ENCODE measurements at places on chromosomes 2 and 18.

- no peak for DNase-seq
These were observed 103.4 kb upstream of the RNU4ATAC start for GRCh38 chr2:121427187-121427689.

GRCh38 chr2:1641523-1641922, 102.8 kb downstream of the PXDN start:
- DNase-seq: no peak

DNA sequence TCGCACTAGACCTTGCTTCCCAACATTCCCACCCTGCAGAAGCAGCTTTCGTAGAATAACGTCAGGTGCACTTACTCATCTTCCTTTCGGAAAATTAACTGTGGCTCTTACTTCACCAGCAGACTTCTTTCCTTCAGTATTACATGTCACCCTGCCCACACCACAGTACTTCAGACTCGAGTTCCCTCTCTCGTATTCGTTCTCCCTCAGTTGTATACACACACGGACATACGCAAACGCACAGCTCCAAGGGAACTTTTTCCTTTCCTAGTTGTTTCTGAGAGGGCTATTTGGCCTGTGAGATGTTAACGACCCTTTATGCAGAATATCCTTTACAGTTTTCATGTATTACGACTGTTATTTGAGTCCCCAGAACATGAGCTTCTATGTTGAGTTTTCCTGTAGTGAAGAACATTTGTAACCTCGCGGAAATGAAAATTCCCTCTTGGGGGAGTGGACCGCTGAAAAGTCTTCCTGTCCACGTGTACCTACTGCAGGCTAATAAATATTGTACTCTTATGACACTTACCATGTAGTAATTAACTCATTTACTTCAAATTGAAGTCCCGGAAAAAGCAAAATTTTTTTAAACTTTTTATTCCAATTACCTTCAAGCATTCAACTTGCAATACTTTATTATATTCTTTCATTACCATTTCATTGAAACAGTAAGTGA, 908 bp downstream of the ERLEC1 start:
- DNase-seq: no peak

DNA sequence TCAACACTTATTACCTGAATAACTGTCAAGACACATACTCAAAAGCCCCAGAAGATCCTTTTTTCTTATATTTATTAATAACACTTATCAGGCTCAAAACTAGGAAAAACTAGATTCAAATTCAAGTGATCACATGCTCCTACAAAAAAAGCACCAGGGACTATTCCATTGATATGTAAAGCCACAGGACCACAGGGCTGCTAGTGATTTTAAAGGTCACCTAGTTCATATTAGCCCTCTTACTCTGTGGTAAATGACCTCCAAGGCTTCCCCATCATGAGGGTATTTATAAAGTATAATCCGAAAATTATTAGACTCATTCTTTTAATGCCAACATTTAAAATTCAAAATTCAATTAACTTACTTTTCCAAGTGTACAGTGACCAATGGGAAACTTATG, 52.5 kb downstream of the LRPPRC start:
- no peak for DNase-seq

GRCh38 chr2:29923110-29923721, 1.8 kb upstream of the ALK start:
- no peak for DNase-seq

DNA sequence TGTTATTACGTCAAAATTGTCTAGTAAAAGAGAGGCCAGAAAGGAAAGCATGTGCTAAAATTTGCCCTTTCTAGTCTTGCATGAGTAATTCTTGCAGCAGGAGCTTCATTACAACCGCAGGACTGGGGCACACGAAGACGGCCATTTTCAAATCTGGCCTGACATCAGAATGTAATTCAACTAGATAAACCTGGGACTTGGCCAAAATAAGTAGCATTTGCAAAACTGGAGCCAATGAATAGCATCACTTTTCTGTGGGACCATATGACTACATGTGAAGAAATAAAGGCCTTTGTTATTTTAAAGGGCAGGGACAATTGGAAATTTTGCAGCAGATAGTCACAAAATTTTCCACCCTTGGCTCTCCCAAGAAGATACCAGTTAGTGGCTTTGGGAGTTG, 3.0 kb upstream of the FZD7 start:
- DNase-seq: no peak

DNA sequence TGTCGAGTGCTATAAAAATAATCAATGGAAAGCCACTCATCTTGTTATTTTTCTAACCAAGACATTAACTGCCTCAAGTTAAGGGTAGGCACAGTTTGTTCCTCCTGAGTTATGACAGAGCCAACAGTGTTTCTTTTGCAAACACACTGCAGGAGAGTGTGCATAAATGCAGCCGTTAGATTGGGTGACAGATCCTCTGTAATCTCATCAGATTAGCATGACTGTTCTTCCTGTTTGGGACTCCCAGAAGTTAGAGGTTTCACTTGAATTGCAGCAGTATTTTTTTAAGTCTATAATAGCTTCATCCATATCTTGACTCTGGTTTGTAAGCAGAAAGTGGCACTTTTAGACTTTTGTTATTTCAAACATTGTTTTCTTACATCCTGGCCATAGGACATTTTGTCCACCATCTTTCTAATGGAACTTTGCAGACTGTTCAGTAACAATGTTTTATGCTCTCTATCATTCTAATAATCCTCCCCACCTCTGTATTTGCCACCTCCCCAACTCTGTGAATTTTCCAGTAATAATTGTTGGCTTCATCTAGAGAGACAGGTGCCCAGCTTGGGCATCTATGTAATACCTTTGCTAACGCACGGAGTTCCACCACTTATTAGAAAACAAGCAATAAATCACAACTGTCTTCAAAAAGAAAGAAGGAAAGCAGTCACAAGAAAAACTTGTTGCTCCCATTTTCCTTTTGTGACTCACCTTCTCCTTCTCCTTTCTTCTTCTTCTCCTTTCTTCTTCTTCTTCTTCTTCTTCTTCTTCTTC, 560.0 kb downstream of the ADCYAP1 start:
- no peak for DNase-seq

GRCh38 chr2:124180635-124181034, 155.5 kb downstream of the CNTNAP5 start:
- DNase-seq: no peak

DNA sequence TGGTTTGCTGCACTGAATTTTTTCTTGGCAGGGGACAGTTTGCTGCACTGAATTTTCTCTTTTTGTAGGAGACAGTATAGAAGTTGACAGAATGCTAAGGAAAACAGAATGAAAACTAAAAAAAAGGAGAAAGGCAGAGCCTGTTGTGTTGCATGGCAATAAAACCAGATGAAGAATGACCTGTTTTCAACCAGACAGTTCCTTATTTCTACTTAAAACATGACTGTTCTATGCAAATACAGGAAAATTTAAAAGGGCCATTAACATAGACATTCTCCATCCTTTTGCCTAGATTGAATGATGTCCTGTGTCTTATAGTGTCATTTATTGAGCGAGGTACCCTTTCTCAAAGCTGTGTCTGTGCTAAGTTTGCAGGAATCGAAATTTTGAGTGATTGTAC, 33.3 kb downstream of the ABI2 start:
- DNase-seq: no peak

GRCh38 chr2:21256006-21256405, 132.2 kb downstream of the TDRD15 start:
- peak; percentile 51 for DNase-seq

DNA sequence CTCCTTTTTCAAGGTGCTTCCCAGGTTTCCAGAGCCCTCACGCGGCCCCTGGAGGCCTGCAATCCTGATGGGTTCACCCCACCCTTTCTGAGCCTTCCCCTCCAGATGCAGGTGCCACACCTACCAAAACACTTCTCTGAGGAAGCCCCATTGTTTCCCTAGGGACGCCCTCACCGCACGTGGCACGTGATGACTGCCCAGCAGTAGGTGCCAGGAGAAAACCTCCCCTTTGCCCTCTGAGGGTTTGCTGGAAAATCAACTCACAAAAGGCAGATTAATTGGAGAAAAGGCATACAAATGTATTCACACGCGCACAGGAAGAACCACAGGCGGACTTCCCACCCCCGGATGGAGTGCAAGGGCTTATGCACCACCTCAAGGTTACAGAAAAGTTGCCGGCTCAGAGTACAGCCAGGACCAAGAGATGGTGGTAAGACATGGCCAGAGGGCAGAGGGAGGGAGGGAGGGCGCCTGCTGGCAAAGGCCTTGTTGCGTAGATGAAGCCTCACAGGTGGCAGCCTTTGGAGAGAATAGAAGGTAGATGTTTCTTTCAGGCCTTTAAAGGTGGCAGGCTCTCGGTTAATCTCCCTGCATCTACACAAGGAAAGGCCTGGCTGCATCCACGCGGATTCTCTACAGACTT, 269.4 kb upstream of the RAB6C start:
- no peak for DNase-seq

DNA sequence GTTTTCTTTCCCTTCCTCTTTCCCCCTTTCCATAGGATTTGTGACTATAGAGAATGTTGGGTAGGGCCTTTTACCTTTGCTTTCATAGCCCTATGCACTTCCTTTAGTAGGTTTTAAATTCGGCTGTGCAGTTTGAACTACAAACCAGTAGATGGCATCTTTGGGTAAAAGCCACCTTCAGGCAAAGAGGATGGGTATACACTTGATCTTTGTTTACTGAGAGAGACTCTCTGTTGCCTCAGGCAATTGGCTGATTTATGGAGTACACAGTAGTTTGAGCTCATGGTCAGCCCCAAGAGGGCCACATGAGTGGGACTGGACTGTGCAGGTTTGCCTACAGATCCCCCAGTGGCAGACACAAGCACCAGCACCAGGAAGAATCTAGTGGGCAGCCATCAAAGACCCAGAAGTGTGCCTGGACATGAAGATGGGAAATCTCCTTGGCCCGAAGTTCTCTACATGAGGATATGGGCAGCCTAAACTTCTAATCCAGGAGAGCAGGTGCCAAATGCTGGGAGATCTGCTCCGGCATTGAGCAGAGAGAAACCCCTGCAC, 1304.3 kb upstream of the DDX18 start:
- DNase-seq: no peak

- no peak for DNase-seq
These were observed 680.3 kb upstream of the ACVR2A start for GRCh38 chr2:147164563-147164962.

GRCh38 chr18:26745288-26746181, 120.0 kb downstream of the AQP4 start:
- no peak for DNase-seq

- no peak for DNase-seq
These were observed 50.1 kb downstream of the PPM1B start for GRCh38 chr2:44218771-44219170.

GRCh38 chr2:238489431-238489830, 62.7 kb downstream of the ASB1 start:
- DNase-seq: no peak

GRCh38 chr18:66136039-66136438, 385.2 kb downstream of the CDH7 start:
- DNase-seq: no peak

GRCh38 chr2:161915121-161915520, 158.9 kb downstream of the DPP4 start:
- DNase-seq: no peak

DNA sequence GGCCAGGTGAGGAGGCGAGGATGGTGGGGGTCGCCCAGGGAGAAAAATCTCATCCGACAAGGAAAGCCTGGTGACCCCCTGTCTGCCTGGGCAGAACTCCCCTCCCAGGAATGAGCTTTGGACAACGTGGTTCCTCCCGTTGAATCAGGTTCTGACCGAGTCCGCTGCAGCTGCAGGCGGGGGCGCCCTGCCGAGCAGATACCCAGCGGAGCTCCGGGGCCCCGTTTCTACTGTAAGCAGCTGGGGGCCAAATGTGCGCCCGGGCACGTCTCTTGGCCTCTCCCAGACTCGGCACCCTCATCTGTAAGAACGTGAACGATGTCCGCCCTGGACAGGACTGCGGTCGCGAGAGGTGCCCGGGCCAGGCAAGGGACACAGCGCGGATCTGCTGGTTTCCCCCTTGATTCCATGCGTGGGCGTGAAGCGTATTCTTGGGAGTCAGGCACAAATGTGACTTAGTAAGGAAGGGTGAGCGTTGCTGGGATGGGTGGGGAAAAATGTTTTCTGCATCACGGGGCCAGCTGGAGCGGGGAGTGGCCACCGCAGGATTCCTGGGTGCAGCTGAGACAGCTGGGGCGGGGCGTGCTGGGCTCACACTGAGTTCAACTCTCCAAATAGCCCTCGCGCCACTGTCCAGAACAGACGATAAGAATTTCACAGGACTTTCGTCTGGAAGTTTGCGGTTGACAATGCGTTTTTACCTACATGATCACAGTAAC, 20.2 kb upstream of the TUBB6 start:
- DNase-seq: no peak

DNA sequence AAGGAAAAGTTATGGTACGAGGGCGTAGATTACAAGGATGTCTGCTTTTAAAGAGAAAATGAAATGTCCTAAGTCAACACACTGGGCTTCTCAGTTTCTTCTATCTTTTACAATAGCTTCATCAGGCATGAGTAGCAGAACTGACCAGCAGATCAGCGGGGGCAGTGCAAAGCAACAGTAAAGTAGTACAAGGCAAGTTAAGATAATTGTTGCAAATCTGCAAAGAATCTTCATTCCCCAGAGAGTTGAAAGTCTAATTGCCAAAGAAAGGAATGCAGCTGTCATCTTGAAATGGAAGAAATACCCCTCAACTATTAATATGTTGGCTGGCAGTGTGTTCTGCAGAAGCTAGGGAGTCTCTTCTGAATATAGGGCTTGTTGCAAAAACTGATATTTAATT, 60.2 kb upstream of the SLC39A10 start:
- no peak for DNase-seq

DNA sequence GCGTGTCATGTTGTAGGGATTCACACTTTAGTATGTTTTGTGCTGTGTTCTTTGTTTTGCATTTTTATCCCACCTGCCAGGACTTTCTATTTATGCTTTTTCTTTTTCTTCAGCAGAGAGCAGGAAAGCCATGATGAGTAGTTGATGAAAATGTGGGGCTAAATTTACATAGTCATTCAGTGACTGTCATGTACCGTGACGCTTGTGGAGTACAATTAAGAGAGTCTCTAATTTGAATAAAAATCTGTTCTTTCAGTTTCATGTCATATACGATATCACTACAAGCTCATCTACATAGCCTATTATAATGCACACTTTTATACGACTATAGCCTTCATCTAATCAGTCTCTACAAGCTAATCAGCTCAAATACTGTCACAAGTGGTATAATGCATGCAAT, 112.7 kb upstream of the SPATS2L start:
- no peak for DNase-seq

DNA sequence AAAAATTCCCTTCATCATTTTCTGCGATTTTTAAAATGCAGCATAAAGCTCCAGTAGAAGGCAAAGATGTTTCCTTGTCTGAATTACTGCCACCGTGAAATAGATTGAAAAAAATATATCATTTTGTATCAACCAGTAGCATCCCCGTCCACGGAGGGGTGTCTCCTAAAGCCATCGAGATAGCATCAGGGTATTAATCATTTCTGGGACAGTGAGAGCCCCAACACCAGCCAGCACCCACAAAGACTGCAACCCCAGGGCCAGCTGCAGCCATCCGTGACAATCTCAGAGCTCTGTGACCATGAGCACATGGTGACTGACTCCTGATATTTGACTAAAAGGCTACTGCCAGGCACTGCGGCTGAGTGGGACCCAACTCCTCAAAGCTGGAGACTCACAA, 64.1 kb upstream of the SIX3 start:
- DNase-seq: no peak

All from GM12878 (cell line).